ENCODE measurements at places on chromosomes 12 and 14. TPM values are rescaled to one million over a fixed set of nuclear protein-coding genes. Genes with fewer than 3 reads are reported as not detected.

- DNase-seq = no peak
These were observed 12.4 kb upstream of the KRT5 start for GRCh38 chr12:52532636-52533035.

GRCh38 chr12:2693244-2693860, 101.4 kb upstream of the FKBP4 start:
- DNase-seq = no peak

GRCh38 chr12:119894916-119895315, 17.8 kb upstream of the CIT start:
- DNase-seq = no peak

DNA sequence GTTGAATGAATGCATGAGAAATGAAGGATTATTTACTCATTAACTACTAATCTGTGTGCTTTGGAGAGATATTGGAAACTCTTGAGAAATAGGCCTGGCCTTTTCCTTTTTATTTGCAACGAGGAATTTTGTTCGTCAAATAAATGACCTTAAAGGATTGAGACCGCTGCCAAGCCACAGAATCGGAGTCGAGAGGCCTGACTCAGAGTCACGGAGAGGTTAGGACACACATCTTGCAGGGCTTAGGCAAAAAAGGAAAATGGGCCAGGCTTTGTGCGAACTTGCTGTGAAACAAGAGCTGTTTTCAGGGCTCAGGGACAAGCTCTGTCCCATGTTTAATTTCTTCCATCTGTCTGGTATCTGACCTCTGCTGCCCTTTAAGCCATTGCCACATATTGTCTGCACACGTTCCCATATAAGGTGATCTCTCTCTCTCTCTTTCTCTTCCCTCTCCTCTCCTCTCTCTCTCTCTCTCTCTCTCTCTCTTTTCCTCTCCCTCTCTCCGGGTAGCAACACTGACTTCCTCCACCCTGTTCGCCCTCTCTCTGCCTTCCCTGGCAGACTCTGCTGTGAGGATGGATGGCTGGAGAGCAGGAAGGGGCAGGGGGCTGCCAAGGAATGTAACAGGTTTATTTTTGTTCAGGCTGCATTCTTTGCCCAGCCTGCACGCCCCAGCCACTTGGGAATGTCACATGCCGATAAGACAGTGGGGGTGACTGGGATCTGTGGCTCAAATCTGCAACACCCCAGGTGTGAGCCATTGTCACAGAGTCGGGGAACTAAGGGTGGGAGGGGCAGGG, 14.9 kb upstream of the IFT81 start:
- DNase-seq = peak; percentile 74

GRCh38 chr12:89448526-89448925, 76.1 kb downstream of the GALNT4 start:
- no peak for DNase-seq

The SLC38A2 gene
- 372 TPM for total RNA-seq

The WNT5B gene
- total RNA-seq = 16.6 TPM

Measured in hepatocyte (in vitro differentiated cells).